Suprapubic skin (tissue), 4 donors: ENCODE measurements at places on chromosomes 11 and 22.
A peak's percentile ranks its signal among the peaks of the same experiment; 100 is the strongest.

GRCh38 chr22:44600207-44600785 is 101.7 kb upstream of the PRR5 start:
- no peak for DNase-seq

GRCh38 chr22:33789690-33790253 is 130.5 kb downstream of the LARGE1 start:
- no peak for DNase-seq

DNA sequence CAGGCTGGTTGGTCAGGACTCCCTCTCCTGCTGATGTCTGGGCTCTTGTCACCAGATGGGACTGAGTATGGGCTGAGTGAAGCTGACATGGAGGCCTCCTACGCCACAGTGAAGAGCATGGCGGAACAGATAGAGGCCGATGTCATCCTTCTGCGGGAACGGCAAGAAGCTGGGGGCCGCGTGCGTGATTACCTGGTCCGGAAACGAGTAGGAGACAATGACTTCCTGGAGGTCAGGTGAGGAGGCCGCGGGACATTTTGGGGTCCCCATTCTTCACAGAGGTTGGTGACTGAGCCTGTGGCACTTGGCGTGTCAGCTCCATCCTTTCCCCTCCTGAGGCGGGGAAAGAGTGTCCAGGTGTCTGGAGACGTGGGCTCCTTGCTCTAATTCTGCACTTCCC is 10.1 kb downstream of the GTPBP1 start:
- DNase-seq, result no peak

DNA sequence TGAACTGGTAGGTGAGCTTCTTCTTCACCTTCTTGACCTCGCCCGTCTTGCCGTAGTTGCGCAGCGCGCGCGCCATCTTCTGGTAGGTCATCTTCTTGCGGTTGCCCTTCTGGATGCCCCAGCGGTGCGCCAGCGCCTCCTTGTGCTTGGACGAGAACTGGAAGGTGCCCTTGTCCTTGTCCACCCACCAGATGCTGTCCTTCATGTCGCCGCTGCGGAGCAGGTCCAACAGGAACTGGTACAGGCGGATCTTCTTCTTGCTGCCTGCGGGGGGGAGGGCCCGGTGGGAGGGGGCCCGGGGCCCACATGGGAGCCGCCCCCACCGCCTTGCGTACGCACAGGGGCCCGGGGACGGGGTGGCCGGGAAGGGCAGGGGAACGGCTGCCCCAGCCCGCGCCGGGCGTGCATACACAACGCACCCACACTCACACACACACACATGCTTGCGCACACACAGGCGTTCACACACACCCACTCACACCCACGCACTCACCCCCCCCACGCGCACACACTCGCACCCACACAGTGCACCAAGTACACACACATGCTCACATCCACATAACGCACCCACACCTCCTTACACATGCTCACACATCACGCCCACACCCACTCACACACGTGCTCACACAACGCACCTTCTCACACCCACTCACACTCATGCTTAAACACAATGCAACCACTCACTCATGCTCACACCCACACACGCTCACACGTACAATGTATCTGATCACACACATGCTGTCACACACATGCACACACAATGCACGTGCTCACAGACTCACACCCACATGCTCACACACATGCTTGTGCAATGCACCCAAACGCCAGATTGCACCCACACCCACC is 3.0 kb upstream of the MYBPC3 start:
- DNase-seq, result peak; percentile 97

DNA sequence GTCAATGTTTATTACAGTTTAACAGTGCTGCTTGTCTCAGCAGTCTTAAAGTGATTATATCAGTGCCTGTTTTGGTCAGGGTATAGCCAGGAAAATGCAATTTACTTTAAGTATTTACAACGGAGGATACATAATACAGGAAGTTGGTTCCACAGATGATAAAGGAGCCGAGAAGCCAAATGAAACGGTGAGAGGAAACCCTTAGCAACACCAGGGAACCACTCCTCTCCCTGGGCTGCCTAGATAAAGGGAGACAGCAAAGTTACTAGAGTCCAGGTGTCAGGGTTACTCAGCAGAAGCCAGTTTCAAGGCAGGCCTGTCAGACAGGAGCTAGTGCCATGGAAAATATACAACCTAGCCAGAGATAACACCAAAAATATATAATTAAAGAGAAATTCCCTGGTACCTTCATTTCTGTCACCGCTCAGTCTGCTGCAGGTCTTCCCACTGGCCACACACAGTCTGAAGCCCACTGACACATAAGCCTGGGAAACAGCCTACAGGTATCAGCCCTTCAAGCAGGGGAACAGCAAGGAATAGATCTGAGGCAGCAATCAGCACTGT is 55.5 kb downstream of the FAM76B start:
- no peak for DNase-seq

DNA sequence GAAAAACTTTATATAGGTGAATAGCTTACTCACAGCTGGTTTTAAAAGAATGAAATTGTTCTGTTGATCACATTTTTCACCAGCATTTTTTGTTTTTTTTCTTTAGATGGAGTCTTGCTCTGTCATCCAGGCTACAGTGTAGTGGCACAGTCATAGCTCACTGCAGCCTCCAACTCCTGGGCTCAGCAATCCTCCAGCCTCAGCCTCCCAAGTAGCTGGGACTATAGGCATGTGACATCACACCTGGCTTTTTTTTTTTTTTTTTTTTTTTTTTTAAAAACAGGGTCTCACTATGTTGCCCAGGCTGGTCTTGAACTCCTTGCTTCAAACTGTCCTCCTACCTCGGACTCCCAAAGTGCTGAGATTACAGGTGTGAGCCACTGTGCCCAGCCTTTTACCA is 3.6 kb downstream of the PACS1 start:
- no peak for DNase-seq

DNA sequence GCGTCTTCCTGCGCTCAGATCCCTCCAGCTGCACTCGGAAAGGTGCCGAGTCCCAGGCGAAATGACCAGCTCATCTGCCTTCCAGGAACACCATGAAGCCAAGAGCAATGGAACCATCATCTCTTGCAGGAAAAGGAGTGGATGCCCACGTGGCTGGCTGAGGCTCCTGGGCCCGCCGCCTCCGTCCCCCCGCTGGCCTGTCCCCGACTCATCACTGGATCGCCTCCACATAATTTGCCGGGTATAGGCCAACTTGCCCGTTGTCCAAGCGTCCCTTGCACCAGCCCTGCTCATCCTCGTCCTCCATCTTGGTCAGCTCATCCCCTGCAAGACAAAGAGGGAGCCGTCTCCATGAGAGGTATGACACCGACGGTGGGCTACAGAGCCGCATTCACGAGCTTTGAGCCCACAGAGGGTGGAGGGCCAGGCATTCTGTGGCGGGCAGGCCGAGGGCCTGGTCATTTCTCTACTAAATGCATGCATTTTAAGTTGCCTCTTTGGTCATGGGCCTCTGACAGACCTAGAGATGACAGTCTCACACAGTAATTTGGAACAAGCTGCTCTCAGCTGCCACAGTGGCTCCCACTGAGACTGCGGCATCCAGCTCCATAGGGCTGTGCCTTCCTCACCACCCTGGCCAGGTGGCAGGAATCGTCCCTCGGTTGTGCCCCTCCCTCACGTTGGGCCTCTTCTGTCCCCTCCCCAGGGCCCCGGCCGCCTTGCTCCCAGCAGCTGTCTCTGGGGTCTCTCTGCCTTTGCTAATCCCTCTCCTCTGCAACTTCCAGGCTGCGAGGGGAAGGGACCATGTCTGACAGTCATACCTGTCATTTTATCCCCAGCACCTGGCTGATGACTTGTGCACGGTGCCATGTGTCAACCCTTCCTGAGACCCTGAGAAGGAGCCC is 14.3 kb upstream of the ARFGAP3 start:
- no peak for DNase-seq

GRCh38 chr11:8671193-8671612 is 11.3 kb downstream of the TRIM66 start:
- no peak for DNase-seq

DNA sequence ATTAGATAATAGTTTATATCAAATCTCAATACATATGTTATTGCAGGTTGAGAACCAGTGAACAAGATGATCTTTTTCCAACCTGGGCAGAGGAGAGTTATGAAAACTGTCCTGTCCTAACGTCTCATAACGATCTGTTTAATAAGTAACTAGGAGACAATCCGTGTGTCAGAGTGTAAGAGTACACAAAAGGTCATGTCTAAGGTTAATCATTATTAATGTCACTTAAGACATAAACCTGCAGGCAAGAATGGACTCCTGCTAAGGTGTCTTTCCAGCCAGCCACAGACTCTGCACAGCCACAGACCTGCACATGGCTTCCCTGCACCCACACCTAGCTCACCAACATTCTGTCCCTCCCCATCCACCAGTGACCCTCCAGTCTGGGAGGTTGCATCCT is 10.1 kb downstream of the SLC5A4 start:
- no peak for DNase-seq

DNA sequence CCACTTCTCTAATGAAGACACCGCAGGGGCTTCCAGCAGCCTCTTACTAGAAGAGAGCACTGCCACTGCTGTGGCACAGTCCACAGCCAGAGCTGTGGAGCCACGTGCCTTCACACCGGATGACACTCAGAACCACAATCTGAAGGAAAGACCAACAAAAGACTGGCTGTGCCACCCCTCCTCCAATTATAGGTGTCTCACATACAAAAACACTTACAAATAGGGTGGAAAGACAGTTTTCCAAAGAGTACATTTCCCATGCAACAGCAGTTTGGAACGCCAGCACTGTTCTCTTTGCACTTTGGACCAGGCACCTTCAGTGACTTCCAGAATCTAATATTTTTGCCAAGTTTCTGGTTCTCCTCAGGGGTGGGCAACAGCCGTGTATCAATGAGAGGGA is 38.0 kb upstream of the SLC25A1 start:
- peak; percentile 26 for DNase-seq

GRCh38 chr11:13208921-13209320 is 68.7 kb upstream of the BMAL1 start:
- DNase-seq, result no peak

GRCh38 chr11:26199331-26200095 is 132.4 kb upstream of the ANO3 start:
- DNase-seq, result no peak

GRCh38 chr11:112016088-112016764 is 9.0 kb upstream of the DLAT start:
- DNase-seq, result no peak

- no peak for DNase-seq
Observed at GRCh38 chr22:22666307-22667091, 22.1 kb downstream of the GGTLC2 start.

DNA sequence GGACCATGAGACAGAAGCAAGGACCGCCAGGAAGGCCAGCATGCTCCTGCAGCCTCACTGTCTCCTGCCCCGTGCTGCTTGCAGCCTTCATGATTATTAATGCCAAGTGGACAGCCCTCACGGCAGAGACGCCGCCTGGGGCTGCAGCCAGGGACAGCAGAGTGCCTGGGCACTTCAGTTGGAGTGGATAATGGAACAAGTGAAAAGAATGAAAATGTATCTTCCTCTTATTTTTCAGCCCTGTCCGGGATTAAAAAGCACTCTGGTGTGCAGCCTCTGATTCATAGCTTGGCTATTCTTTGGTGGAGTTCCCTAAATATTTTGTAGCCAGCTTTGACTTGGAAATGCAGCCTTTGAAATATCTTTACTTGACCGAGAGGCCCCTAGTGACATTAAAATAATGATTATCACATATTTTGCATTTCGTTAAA is 1404.2 kb downstream of the BRD1 start:
- no peak for DNase-seq

- no peak for DNase-seq
Observed at GRCh38 chr11:57399221-57399620, 8.8 kb upstream of the PRG2 start.

GRCh38 chr11:69552951-69553350 is 71.5 kb downstream of the LINC01488 start:
- DNase-seq, result no peak

GRCh38 chr11:94705891-94706615 is 62.1 kb upstream of the AMOTL1 start:
- no peak for DNase-seq

DNA sequence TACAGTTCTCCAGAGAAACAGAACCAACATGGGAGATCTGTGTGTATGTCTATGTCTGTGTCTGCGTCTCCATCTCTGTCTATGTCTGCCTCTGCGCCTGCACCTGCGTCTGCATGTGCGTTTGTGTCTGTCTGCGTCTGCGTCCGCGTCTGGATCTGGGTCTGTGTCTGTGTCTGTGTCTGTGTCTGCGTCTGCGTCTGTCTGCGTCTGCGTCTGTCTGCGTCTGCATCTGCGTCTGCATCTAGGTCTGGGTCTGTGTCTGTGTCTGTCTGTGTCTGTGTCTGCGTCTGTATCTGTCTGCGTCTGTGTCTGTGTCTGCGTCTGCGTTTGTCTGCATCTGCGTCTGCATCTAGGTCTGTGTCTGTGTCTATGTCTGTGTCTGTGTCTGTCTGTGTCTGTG is 88.4 kb upstream of the SLC22A12 start:
- DNase-seq, result peak; percentile 21

GRCh38 chr11:114293201-114293711 is 2.9 kb upstream of the NNMT start:
- no peak for DNase-seq

GRCh38 chr11:12319461-12319951 is 57.9 kb upstream of the PARVA start:
- no peak for DNase-seq

GRCh38 chr22:21967693-21968271 is 14.8 kb downstream of the TOP3B start:
- DNase-seq, result no peak

GRCh38 chr11:116930177-116930576 is 92.8 kb upstream of the APOA1 start:
- no peak for DNase-seq

DNA sequence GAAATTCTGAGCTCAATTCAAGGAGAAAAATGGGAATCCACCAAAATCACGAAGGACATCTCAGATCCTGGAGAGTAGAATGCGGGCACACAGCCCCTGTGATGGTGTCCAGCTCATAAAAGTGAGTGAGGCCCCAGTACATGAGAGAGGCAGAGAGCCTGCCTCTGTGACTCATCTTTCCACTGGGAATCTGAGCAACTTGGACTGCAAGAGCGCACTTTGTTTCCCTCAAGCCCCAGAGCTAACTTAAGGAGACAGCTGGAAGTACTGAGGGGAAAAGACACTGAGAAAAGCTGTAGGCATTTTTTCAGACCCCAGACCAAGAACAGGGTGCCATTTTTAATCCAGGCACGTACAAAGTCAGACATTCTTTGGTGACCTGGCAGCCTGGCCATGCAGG is 273.7 kb downstream of the C11orf87 start:
- DNase-seq, result no peak

DNA sequence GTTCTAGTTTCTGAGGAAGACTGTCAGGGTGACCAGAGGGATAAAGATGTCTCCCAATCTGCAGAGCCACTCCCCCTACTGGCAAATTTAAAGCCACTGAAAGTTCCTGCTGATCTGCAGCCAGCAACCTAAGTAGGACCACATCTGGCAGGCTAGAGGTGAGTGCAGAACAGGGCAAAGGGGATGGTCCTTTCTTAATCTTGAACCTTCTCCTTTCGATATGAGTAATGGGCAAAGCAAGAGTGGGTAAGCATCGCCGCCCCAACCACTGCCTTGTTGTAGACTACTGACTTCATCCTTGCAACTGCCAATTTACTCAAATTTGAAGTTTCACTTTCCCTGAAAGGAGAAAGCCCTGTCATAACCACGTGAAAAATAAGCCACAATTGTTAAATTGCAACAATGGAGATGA is 30.7 kb downstream of the SCUBE2 start:
- no peak for DNase-seq

GRCh38 chr11:100930185-100930778 is 199.3 kb downstream of the PGR start:
- no peak for DNase-seq
